Thymus (tissue), 14 donors: ENCODE measurements at places on chromosomes 7 and 10. TPM values are rescaled to one million over a fixed set of nuclear protein-coding genes. Genes with fewer than 3 reads are reported as not detected.

DNA sequence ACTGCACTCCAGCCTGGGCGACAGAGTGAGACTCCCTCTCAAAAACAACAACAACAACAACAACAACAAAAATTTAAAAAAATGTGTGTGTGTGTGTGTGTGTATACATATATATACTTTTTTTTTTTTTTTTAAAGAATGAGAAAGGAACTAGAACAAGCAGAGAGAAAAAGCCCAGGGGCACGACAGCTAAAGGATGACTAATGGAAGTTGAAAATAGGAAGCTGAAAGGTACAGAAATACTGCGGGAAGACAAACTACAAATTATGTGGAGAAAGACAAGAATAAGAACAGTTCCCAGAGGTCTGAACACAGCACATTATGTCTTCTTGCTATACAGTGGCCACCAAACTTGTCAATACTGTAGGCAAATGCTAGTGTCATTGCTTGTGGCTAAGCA is 141.9 kb upstream of the PRSS1 start:
- no peak for DNase-seq

- DNase-seq: no peak
Observed at GRCh38 chr7:94374721-94375566, 19.8 kb upstream of the COL1A2 start.

GRCh38 chr10:29540016-29540415 is 94.8 kb downstream of the SVIL start:
- no peak for DNase-seq

GRCh38 chr10:67666416-67667034 is 29.5 kb downstream of the CTNNA3 start:
- peak; percentile 24 for DNase-seq

Gene GIMAP4
- 68.5 TPM for total RNA-seq

Gene MSRB2
- 14.2 TPM for total RNA-seq

Gene IQUB
- total RNA-seq: 0.14 TPM

- no peak for DNase-seq
Observed at GRCh38 chr7:23044581-23044980, 30.7 kb upstream of the HYCC1 start.

DNA sequence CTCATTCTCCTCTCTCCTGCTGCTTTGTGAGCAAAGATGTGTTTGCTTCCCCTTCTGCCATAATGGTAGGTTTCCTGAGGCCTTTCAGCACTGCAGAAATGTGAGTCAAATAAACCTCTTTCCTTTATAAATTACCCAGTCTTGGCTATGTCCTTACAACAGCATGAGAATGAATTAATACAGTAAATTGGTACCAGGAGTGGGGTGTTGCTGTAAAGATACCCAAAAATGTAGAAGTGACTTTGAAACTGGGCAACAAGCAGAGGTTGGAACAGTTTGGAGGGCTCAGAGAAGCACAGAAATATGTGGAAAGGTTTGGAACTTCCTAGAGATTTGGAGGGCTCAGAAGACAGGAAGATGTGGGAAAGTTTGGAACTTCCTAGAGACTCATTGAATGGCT is 388.7 kb upstream of the GHITM start:
- DNase-seq: no peak
